ENCODE measurements at places on chromosomes 5 and 9.

- DNase-seq = no peak
These were observed 597.7 kb downstream of the BNC2 start for GRCh38 chr9:16272776-16273175.

DNA sequence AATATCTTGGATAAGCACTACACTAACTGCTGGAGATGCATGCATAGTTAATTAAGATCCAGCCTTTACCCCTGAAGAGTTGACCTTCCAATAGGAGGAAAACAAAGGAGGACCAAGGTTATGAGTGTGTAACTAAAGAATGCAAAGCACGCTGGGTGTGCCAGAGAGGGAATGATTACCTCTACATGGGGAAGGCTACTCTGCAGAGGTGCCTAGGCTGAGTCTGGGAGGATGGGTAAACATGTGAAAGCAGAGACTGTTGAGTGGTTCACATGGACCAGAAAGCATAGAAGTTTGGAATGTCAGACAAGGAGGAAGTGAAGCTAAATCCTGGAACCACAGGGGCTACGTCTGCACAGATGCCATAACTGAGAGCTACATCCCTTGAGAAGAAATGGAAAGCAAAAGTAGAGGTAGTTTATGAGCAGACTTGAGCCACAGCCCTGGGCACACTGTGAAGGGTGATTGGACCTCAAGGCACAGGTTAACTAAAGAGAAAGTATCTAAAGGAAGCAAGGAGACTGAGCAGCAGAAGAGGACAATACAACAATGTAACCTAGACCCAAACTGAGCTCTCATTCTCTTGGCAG, 176.2 kb downstream of the DENND1A start:
- no peak for DNase-seq

DNA sequence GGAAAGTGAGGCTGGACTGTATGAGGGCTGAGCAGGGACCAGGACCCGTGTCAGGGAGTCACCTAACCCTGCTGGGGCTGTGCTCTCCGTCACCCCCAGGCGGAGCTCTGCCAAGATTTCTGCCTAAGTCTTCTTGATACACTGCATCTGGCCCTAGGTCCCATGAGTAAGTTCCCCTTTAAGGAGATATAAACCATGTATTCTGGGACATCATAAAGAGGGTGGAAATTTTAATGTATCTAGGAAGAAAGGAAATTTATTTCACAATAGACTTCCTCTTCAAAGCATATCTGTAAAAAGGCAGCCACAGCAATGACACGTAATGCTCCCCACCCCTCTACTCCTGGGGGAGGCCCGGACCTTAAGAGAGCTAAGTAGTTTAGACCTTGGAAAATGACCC, 183.4 kb downstream of the FBXL7 start:
- DNase-seq = peak; percentile 63

- DNase-seq = no peak
These were observed 122.2 kb downstream of the SLIT3 start for GRCh38 chr5:169178754-169179153.

DNA sequence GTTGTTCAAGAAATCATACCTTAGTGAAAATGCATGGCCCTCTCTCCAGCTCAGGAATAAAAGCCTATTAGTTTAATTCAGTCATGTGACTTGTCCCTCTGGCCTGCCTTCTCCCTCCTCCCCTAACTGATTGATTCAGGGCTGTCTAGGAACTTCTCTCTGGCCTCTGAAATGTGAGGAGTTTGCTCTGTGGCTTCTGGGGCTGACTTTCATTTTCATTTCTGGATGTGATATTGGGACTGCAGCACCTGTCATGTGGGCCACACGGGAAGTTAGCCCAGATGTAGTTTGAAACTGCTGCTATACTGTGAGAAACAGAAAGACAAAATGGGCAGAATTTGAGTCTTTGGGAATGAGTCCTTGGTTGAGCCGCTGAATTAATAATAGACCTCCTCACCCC, 44.8 kb downstream of the PARP8 start:
- no peak for DNase-seq

GRCh38 chr9:136151214-136151804, 32.6 kb upstream of the TMEM250 start:
- peak; percentile 57 for DNase-seq

DNA sequence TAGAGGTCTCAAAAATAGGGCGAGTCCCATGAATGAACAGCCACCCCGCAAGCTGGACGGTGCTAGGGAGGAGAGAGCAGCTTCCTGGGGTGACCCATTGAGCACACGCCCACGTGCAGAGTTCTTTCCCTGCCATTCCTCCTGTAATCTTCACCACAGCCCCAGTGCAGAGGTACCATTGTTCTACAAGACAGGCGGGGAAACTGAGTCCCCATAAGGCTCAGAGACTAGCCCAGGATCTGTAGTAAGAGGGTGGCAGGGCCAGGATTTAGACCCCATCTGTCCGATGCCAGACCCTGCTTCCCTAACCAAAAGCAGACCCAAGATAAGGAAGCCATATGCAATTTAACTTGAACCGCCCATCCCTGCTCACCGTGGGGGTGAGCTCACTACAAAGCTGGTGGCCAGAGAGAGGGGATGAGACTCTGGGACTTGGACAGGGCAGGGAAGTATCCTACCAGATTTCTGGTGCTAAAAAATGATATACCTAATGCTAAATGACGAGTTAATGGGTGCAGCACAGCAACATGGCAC, 36.7 kb upstream of the ORM1 start:
- DNase-seq = no peak

- peak; percentile 76 for DNase-seq
These were observed 11.8 kb upstream of the EXOC3 start for GRCh38 chr5:431001-431710.

- DNase-seq = no peak
These were observed 185.0 kb downstream of the NR2F1-AS1 start for GRCh38 chr5:93395971-93396379.

DNA sequence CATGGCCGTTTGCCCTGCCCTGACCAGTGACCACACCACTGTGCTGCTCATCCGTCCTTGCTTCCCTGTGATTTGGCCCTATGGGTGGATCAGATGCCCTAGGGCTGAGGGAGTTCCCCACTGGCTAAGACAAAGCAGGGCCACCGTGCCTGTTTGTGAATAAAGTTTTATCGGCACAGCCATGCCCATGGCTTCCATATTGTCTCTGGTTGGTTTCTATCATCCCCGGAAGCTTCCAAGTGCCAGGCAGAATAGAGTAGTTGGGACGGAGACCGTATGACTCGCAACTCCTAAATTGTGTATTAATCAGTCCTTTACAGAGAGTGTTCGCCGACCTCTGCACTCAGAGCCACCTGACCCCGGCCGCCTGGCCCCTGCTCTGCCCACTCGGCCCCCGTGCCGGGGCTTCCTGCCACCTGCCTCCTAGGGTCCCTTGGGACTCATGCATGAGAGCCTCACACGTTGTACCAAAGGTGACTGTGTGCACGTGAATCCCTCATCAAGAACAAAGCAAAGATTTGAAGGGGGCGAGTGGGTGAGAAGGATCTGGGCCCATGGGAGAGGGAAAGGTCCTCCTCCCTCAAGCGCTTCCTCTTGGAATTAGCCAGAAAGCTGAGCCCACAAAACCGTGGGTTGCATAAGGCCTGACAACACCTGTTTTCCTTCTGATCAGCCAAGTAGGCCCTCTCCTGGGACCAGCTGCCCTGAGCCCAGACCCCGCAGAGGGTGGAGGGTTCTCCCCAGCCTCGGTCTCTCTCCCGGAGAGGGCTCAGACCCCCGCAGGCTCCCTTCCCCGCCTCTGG, 11.7 kb upstream of the FCN2 start:
- no peak for DNase-seq

DNA sequence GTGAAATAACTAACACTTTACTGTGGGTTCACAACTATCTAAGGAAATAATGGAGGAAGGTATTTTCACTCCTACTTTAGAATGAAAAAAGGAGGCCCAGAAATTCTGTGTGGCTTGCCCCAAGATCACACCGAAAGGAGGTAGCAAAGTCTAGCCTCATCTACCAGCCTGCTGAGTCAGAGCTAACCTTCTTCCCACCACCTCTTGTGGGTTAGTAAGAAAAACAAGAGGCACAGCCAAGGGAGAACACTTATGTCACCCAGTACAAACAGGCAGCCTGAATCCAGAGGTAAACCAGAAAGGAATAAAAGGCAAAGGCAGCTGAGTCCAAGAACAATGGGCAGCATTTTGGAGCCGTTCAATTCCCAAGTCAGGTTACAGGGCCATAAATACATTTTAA, 91.9 kb upstream of the RASEF start:
- DNase-seq = no peak

DNA sequence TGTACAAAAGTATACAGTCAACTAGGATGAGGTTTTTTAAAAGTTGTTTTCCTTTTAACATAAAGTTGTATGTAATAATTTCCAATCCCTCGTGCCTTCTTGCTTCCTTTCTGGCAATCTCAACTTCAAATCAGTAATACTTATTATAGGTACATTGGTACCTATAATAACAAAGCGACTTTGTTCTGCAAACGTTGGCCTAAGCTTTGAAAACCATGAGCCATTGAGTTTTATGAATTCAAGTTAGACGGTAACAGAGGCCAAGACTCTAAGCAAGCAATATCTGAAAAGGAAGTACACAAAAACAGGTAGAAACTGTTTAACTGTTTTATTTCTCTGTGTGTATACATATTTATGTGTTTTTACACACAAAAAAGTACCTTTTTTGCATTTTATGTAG, 135.2 kb upstream of the GRHPR start:
- DNase-seq = no peak

GRCh38 chr5:87182649-87183048, 85.0 kb upstream of the RASA1 start:
- no peak for DNase-seq

- DNase-seq = no peak
These were observed 35.1 kb downstream of the LPAR1 start for GRCh38 chr9:111003182-111003581.

DNA sequence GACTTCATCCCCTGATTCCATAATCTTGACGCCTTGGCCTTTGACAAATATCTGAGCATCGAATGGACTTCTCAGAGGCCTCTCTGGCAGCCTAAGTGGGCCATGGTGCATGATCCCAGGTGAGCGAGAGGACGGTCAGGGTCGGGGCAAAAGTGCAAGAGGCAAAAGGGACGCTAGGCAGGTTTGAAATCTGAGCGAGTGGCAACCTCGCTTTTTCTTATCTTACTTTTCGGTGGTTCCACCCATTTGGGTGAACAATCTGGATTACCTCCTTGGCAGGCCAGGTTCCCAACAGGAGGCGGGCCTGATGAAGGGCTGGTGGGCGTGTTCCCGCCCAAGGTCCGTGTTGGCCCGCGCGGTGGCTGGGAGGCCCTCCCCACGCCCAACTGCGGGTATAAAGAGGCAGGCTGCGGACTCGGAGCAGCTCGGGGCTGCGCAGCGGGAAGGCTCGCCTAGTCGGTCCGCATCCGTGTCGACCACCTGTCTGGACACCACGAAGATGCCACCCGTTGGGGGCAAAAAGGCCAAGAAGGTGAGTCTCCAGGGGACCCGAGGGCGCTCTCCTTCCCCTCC, at the start of gene BHMT:
BHMT (plus strand) TSS at position 423 of the 573 bp plus-strand sequence; CDS start at position 500, 77 bp downstream.
- DNase-seq = peak; percentile 54

GRCh38 chr5:176559683-176560082, 10.5 kb downstream of the CDHR2 start:
- no peak for DNase-seq

- DNase-seq = no peak
These were observed 181.9 kb downstream of the ADAMTS6 start for GRCh38 chr5:65299861-65300260.

DNA sequence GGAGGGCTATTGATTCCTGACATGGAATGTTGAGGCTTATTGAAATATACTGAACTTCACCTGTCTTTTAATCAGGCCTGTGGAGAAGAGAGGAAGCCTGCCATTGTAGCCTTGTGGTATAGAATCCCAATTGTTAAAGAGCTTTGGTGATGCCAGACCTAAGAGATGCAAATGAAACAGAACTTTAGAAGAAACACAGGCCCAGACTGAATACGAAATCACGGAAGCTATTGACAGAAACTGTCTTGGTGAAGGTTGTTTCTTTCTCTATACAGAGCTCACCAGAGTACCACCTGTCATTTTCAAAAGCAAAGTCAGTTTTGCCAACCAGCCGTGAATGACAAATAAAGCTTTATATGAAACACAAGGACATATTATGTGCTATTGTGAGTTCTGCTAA, 660.3 kb downstream of the ISL1 start:
- no peak for DNase-seq

GRCh38 chr9:5652821-5653220, 23.9 kb downstream of the RIC1 start:
- DNase-seq = no peak

DNA sequence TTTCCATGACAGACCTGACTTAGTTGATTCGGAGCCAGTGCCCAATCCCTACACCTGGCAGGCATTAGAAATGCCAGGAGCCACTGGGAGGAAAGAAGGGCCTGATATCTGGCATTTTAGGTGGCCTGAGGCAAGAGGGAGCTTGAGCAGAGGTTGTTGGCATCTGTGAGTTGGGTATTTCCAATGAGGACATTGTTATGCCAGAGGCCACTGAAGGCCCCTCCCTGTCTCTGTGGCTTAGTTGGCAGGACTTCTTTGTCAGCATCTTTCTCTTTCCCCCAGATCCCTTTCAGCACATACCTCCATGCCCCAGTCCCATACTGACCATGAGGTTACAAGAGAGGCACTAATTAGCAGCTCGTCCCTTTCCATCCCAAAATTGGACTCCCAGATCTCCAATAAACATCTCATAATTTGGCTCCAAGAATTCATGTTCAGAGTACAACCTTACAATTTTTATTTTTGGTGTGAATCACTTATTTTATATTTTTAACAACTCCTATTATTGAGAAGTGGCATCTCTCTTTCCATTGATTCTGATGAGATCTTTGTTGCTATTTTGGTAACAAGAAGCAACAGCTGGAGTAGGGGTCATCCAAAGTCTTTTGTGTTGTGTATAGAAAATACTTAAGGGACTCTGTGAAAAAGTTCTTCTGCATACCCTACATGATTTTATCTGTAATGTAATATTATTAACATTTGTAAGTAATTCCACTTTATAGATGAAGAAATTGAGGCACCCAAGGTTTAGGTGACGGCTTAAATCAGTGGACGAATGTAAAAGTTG, 68.6 kb upstream of the MAP3K1 start:
- DNase-seq = no peak

DNA sequence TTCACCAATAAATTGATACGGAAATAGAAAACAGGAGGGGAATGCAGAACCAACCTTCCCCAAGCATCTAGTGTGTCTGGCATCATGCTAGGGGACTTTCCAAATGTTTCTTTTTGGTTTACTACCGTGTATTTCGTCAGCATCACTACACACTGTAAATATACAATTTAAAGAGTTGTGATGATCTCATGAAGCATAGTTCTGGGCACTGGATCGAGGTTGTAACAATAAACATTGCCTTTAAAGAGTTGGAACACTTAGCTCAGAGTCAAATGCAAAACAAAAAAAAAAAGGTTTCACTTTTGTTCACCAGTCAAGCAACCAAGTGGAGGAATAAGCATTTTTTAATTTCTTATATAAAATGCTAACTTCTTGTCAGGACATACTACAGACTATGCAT, 2.9 kb upstream of the SCAI start:
- no peak for DNase-seq

GRCh38 chr5:181152406-181152805, 5.0 kb downstream of the OR2V2 start:
- no peak for DNase-seq

GRCh38 chr9:74147906-74148305, 349.2 kb upstream of the RORB start:
- no peak for DNase-seq
